ENCODE measurements at places on chromosomes 3 and 15. TPM values are rescaled to one million over a fixed set of nuclear protein-coding genes. Genes with fewer than 3 reads are reported as not detected.

Gene GP9
- not detected for total RNA-seq

Gene ZNF619
- total RNA-seq: 4.3 TPM

Gene AMIGO3
- 0.82 TPM for total RNA-seq

Gene STRC
- total RNA-seq: 0.24 TPM

Gene ZBED2
- total RNA-seq: 0.56 TPM

Gene FSTL1
- 841 TPM for total RNA-seq

Gene NDN
- 83.0 TPM for total RNA-seq

Gene SCN5A
- 0.09 TPM for total RNA-seq

Gene CAPN7
- 45.7 TPM for total RNA-seq

Gene SKOR1
- total RNA-seq: 0.74 TPM

Gene PRICKLE2
- total RNA-seq: 74.6 TPM

Gene GCSAM
- total RNA-seq: 0.47 TPM

Gene SPATA12
- total RNA-seq: not detected

Gene SLC24A5
- total RNA-seq: not detected

All from omental fat pad (tissue), 4 donors.